LHCN-M2 (cell line): ENCODE measurements at places on chromosomes 5 and 9. TPM values are rescaled to one million over a fixed set of nuclear protein-coding genes. Genes with fewer than 3 reads are reported as not detected.

GRCh38 chr5:160119905-160120266 lies 636 bp upstream of the PWWP2A start:
- no peak for DNase-seq

DNA sequence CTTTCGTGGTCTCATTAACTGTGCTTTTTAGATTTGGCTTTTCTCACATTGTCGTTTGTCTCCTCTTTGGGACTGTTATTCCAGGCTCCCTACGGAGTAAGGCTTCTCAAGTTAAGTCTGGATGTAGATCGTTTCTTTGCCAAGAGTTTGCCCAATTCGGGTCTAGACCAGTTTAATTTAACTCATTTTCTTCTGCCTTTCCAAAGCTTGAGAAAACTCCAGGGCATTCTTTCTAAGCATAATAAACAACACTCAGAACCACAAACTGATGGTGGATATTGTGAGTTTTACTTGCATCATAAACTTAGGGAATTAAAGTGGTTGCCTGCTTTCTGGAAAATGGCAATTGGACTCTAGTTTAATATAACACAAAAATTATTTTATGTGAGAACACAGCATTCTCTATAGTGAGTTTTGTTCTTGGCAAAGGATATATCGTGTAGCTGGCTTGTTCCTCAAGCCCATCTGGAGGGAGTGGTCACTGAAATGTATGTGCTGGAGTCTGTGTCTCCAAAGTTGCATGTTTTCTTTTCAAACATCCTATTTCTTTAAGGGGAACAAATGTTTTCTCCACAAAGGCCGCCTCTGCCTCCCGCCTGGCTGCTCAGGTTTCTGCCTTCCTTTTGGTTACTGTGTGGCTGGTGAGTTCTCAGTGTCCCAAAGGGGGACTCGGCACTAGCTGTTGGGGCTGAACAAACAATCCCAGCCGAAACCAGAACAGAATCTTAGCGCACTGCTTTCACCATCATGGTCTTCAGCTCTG lies 211.3 kb upstream of the FBN2 start:
- DNase-seq = no peak

SEMA5A gene
- total RNA-seq = 11.4 and 12.8 TPM in 2 replicates

DNA sequence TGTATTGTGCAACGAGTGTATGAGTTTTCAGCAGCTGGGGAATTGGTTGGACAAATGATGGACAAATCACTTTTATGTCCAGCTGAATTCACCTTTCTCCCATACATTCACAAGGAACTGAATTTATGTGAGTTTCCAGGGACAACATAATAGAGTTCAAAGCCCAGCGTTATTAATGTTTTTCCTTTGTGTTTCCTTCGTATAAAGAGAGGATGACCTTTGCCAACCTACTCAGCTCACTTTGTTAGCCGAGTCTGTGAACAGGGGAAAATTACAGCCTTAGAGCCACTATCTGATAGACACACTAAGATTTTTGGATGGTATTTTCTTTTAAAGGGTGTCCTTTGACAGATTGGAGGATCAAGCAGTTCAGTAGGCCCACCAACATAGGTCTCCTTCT lies 352.5 kb downstream of the KIF4B start:
- DNase-seq = no peak

FGF18 gene
- 0.06 TPM in 1 of 2 replicates, not detected in the other for total RNA-seq
